ENCODE measurements at places on chromosomes 7 and 10.

DNA sequence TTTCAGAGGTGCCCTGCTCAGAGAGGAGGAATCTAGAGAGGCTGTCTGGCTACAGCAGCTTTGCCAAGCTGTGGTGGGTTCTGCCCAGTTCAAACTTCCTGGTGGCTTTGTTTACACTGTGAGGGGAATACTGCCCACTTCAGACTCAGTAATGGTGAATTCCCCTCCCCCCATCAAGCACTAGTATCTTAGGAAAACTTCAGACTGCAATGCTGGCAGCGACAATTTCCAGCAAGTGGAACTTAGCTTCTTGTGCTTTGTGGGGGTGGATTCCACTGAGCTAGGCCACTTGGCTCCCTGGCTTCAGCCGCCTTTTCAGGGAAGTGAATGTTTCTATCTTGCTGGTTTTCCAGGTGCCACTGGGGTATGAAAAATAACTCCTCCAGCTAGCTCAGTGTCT, 42.8 kb downstream of the CYP2C8 start:
- DNase-seq: no peak

DNA sequence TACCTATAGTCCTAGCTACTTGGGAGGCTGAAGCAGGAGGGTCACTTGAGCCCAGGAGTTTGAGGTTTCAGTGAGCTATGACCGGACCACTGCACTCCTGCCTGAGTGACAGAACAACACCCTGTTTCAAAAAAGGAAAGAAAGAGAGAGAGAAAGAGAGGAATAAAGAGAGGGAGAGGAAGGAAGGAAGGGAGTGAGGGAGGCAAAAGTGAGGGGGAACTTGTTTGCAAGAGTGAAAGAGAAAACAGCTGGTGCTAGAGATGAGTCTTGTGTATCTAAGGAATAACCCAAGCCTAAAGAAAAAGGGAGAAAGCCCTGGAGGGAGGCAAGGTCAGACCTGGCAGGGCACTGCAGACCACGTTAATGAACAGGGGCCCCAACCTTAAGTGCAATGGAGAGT, 4.8 kb upstream of the NT5C2 start:
- no peak for DNase-seq

DNA sequence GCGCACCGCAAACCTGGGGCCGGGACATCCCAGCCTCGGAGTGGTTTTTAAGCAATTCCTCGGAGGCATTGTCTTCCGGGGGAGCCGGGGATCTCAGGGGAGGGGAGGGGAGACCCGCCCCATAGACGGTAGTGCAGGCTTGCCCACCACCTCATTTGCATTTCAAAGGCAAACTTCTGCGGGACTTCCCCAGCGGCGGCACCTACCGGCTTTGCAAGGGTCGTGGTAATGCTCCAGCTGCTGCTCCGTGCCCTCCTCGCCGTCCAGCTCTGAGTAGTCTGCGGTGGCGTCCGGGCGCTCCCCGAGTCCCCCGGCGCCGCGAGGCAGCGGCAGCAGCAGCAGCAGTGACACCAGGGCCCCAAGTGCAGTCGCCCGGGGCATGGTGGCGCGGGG, 425 bp downstream of the TLL2 start:
- DNase-seq: peak; percentile 34

- DNase-seq: no peak
Observed at GRCh38 chr10:131311661-131312477, at the start of gene TCERG1L. Gene TCERG1L (minus strand): TSS chr10:131311721. CDS start chr10:131311635, 86 bp downstream.

GRCh38 chr7:27737616-27738015, 2.3 kb upstream of the TAX1BP1 start:
- DNase-seq: no peak

GRCh38 chr7:91503934-91504555, 239.8 kb downstream of the FZD1 start:
- DNase-seq: no peak

DNA sequence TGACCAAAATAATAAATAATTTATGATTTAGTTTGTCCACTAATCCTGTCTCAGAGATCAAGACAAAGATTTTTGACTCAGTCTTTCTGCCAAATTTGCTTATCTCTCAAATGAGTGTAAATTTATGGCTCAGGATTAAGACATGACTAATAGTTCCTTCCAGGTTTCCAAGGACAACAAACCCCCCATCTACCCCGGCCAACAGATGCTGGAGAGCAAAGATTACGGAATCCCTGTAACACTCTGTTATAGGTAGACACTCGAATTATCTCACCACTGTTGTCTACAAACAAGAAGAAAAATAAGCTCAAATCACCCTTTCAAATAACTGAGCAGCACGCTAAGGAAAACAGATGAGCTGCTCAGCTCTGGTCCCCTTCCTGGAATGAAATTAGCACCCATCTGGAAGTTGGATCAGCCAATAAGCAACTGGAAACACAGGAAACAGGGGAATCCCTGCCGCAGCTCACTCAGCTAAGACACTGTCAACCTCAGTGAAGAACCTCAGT, 56.8 kb upstream of the SVIL start:
- no peak for DNase-seq

DNA sequence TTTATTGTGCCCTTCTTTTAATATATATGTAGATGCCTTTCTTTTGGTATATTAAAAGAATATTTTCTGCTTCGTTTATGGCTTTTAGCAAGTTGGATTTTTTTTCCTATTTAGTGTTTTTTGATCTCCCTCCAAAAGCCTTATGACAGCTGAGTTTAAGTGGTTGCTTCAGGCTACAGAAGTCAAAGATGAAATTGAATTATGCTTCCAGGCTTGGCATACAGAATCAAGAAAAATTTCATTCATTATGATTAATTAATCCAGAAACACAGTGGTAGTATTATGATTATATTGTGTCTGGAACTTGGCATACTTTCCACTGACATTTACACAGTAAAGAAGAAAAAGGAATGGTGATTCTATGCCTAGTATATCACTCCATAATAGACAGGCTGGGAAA, 63.8 kb upstream of the SEM1 start:
- no peak for DNase-seq

DNA sequence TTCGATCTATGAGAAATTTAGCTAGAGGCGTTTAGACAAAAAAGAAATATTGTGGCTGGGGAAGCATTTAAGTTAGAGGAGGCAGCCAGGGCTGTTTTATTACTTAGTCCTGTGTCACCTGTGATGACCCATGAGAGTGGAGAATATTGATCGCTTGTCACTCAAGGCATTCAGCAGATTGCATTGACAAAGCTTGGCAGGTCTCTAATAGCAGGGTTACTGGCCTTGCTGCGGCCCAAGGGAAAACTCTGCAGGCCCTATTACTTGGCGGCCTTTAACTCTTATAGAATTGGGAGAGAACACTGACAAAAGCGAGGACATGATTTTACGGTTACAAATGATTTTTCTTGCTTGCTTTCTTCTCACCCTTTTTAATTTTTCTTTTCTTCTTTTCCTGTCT, 473.5 kb downstream of the AUTS2 start:
- no peak for DNase-seq

- DNase-seq: no peak
Observed at GRCh38 chr10:124644236-124644635, 99.9 kb downstream of the FAM53B start.

- DNase-seq: no peak
Observed at GRCh38 chr7:133649593-133649992, 396.7 kb downstream of the EXOC4 start.

- DNase-seq: no peak
Observed at GRCh38 chr7:44969701-44970522, 8.9 kb downstream of the MYO1G start.

DNA sequence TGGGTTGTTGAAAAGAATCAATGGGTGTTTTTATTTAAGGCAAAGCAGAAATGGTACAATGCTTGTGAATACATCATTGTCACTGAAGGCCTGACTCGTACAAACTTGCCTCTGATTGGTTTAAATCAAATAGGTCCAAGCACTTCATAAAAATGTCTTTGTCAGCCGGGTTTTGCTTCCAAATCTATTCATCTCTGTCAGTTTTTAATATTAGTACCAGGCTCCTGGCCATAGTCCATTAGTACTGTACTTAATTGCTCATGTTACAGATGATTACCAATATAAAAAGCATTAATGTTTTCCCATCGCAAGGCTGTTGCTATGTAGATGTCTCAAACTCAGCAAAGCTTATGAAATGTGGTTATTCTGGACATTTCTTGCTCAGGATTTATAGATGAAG, 171.9 kb downstream of the ARID5B start:
- no peak for DNase-seq

- DNase-seq: no peak
Observed at GRCh38 chr10:48577158-48577557, 27.7 kb downstream of the ARHGAP22 start.

DNA sequence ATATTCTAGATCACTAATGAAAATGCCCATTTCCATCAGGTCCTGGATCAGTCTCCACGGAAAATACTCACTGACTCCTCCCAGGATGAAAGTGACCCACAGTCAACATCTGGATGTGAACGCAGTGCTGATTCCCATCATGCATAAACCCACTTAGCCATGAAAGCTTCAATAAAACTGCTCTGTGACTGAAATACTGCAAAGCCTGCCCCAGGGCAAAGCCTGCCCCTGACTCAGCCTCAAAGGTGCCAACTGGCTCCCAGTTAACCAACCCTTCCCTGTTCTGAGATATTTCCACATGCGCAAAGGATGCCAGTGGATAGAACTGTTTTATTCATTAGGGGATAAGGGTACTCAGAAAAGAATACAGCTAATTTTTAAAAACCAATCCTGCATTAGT, 24.0 kb downstream of the OSBPL3 start:
- no peak for DNase-seq

DNA sequence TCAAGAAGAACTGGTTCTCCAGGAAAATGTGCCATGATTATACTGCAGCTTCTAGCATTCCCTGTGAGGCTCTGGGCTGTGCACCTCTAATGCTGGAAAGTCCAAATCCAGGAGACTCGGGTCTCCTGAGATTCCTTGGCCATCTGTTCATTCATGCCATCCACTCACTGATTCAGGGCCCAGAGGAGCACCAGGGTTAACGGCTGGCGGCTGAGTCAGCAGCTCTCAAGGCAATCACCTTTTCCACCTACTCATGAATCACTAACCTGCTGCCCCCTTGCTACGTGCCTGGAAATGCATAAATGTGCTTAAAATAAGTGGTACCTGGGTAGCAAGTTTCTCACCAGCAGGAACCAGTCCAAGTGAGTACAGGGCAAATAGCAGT, 132.7 kb downstream of the KCNMA1 start:
- DNase-seq: no peak

DNA sequence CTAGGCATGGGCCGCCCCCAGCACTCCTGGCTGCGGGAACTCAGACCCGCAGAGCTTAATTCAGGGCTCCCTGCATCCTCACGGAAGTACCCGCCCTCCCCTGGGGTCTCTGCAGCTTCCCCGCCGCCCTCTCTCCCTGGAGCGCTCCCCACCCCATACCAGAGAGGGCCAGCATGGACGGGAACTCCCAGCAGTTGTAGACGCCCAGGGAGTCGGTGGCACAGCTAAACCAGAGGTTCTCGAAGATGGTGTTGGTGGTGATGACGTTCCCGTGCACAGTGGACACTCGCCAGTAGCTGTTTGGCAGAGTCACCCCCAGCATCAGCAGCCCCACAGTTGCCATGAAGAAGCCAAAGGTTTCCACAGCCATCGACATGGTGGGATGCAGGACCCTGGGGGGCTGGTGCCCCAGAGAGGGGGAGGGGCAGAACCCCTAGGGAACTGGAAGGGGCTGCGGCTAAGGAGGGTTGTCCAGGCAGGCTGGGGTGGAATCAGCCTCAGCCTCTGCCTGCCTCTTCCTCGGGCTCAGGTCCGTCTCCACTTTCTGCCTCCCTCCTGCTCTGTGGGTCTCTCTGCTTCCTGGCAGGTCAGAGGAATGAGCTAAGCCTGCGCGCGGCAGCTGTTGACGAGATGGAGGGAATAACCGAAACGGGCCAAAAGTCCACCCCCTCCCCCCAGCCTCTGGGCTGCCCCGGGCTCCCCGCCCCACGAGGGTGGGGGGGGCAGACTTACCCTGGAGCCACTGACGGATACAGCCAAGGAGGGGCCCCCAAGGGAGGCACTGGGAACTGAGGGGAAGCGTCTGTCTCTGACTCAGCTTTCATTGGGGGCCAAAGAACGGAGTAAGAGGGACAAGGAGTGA, at the start of gene CLDN15:
Gene CLDN15 (minus strand): TSS at position 597 of the 862 bp plus-strand sequence. CDS start 221 bp downstream, at position 376.
- no peak for DNase-seq

- DNase-seq: peak; percentile 14
Observed at GRCh38 chr10:133441780-133442179, 12.0 kb upstream of the SCART1 start.

- DNase-seq: no peak
Observed at GRCh38 chr7:156820445-156821063, 72.4 kb downstream of the LMBR1 start.

DNA sequence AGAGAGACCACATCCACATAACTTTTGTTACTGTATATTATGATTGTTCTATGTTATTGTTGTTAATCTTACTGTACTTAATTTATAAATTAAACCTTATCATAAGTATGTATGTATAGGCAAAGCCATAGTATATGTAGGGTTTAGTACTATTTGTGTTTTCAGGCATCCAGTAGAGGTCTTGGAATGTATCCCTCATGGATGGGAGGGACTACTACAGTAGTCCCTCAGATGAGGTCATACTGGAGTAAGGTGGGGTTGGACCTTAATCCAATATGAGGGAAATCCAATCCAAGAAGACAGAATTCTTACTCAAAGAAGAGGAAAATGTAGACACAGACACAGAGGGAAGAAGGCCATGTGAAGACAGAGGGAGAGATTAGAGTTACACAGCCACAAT, 34.1 kb upstream of the MALRD1 start:
- no peak for DNase-seq

- no peak for DNase-seq
Observed at GRCh38 chr7:102165136-102165535, 121.5 kb upstream of the SH2B2 start.

- DNase-seq: no peak
Observed at GRCh38 chr7:118325450-118325808, 100.9 kb downstream of the ANKRD7 start.

DNA sequence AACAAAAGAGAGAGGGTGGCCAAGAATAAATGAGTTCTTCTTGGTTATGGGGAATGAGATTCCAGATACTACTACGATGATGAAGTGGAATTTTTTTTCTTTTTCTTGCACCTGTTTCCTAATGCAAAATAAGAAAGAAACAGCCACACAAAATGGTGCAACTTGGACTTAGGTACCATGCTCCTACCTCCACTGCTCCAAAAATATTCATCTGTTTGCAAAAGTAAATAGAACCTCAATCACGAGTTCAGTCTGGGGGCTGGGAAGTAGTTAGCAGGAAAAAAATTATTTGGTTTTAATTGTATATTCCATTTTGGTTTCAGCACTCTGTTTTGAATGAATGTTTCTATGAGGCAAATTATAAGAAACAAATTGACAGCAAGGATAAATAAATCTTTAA, 73.5 kb downstream of the SLC25A13 start:
- no peak for DNase-seq

DNA sequence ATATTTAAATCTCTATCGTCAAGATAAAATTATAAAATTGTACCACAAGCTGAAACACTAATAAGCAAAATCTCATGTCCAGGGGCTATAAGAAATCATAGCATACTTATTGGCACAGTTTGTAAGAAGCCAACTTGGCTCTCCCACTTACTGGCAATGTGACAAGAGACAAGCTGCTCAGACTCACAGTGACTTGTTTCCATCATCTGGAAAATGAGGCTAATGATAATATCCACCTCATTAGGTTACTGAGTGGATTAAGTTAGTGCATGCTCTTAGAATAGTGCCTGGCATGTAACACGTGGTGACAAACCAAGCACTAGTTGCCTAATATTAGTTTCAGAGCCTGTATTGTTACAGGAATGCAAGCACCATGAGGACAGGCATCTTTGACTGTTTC, 234.4 kb downstream of the GLI3 start:
- no peak for DNase-seq
